Stimulated activated CD4-positive, alpha-beta T cell treated with anti-CD3 and anti-CD28 coated beads, Interleukin-2, amount 100 ng/mL, for 4 hours (primary cell): ENCODE measurements at places on chromosomes 6 and 20.

GRCh38 chr6:23591761-23592160 lies 534.3 kb upstream of the NRSN1 start:
- no peak for DNase-seq

GRCh38 chr6:154230393-154230792 lies 126.2 kb downstream of the IPCEF1 start:
- no peak for DNase-seq

DNA sequence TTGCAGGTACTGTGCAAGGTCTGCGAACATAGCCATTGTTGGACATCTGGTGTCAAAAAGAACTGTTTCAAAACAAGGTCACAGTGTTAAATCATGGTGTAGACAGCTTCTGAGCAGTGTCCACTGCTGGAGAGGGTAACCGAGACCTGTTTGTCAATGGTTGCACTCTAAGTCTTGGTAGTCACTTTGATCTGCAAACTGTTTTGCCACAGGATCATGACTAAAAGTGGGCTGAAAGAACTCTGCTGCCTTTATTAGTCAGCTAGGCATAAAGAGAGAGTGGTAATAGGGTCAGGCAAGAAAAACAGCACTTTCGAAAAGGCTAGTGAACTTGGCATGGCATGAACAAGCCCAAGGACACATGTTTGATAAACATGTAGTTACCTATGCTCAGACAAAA lies 552.3 kb upstream of the CITED2 start:
- DNase-seq, result no peak

- DNase-seq, result no peak
Measured at GRCh38 chr20:59102841-59103299, 60.3 kb upstream of the PRELID3B start.

DNA sequence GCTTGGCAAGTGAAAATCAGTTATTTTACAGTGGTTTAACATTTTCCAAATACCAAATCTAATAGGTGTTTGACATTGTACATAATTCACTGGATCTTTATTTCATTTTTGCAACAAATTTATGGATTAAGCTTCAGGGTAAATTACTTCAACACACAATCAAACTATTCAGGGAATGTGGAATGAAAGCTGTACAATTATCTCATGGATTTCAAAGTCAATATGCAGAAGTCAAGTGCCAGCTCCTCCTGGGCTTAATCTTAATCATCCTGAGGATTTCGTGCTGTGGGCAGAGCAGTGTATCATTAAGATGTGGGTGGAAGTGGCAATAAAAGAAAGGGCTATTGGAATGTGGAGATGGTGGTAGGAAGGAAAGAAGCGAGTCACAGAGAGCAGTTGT lies 548.8 kb downstream of the COL12A1 start:
- DNase-seq, result no peak

GRCh38 chr6:11042025-11042749 lies 1.9 kb downstream of the ELOVL2 start:
- no peak for DNase-seq

DNA sequence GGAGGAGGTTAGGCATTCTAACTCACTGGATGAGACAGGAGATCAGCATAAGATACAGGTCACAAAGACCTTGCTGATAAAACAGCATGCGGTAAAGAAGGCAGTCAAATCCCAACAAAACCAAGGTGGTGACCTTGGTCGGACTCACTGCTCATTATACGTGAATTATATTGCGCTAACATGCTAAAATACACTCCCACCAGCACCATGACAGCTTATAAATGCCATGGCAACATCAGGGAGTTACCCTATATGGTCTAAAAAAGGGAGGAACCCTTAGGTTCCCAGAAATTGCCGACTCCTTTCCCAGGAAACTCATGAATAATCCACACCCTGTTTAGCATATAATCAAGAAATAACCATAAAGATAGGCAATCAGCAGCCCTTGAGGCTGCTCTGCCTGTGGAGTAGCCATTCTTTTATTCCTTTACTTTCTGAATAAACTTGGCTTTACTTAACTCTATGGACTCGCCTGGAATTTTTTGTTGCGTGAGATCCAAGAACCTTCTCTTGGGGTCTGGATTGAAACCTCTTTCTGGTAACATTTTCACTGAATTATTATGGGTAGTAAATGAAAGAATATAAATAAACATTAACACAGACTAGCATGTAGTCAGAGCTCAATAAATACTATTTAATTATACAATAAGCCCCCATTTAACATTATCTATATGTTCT lies 3.0 kb upstream of the LAMA4 start:
- no peak for DNase-seq

GRCh38 chr6:47376930-47377329 lies 67.2 kb upstream of the TNFRSF21 start:
- DNase-seq, result no peak

- no peak for DNase-seq
Measured at GRCh38 chr6:112109262-112109661, 21.9 kb downstream of the FAM229B start.

- DNase-seq, result no peak
Measured at GRCh38 chr6:19811397-19812079, 25.6 kb upstream of the ID4 start.

DNA sequence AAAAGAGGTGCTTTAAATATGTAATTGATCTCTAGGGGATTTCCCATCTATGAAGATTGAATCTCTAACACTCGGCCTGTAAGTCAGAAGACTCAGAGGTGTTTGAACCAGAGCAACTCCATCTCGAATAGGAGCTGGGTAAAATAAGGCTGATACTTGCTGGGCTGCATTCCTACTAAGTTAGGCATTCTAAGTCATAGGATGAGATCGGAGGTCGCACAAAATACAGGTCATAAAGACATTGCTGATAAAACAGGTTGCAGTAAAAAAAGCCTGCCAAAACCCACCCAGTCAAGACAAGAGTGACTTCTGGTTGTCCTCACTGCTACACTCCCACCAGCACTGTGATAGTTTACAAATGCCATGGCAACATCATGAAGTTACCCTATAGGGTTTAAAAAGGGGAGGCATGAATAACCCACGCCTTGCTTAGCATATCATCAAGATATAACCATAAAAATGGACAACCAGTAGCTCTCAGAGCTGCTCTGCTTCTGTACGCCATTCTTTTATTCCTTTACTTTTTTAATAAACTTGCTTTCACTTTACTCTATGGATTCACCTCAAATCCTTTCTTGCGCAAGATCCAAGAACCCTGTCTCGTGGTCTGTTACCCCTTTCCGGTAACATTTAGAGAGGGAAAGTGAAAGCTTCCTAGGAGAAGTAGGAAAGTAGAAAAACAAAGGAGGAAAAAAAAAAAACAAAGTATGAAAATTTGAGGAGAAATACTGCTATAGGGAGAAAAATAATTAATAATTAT lies 129.7 kb upstream of the PHACTR1 start:
- DNase-seq, result no peak

- no peak for DNase-seq
Measured at GRCh38 chr20:10362674-10363073, 71.3 kb downstream of the MKKS start.

- DNase-seq, result peak; percentile 13
Measured at GRCh38 chr6:11538052-11538818, 686 bp downstream of the TMEM170B start.

- no peak for DNase-seq
Measured at GRCh38 chr6:19269341-19269898, 567.8 kb upstream of the ID4 start.

DNA sequence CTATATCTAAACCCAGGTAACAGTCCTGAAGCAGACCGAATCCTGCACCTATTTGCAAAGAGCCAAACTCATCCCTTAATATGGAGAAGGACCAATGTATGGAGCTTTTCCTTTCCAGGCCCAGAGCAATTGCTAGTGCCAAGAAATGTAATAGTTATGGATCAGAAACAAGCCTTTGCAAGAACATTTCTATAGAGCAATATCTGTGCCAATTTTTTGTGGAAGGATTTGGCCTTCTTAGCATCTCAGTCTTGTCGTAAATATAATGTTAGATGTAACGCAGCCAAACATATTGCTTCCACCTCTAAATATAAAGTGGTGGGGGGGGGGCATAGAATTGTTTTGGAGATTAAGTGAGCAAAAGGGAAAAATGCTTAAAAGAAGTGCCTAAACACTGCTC lies 2.7 kb downstream of the KIAA0408 start:
- no peak for DNase-seq

DNA sequence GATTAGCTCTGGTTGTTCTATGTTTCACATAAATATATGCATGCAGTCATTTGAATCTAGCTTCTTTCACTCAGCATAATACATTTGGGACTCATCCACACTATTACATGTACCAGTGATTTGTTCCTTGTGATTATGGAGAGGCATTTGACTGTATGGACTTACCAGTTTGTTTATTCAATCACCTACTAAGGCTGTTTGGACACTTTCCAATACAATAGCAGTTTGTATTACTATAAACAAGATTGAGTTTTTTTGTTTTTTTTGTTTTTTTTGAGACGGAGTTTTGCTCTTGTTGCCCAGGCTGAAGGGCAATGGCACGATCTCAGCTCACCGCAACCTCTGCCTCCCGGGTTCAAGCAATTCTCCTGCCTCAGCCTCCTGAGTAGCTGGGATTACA lies 109.8 kb upstream of the DST start:
- DNase-seq, result no peak

GRCh38 chr6:160042014-160042773 lies 73.3 kb downstream of the IGF2R start:
- DNase-seq, result no peak

DNA sequence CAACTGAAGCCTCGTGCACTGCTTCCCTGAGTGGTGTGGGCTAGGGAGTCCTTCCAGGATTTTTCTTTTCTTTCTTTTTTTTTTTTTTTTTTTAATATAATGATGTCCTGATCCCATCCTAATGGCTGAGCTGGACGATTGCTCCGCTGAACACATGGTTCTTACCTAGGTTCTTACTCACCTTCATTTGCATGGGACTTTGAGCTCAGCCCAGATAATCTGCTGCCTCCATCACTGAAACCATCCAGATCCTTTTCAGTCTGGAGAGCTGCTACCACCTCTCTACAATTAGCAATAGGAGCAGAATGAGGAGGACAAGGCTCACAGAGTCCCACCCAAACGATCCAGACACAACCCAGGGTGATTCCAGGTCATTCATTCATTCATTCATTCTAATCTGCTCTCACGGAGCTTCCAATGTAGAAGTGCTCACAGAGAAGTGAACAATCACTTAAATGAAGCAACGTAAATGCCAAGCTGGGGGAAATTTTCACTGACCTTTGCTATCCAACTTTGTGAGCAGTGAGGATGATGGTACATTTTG lies 246.3 kb upstream of the RREB1 start:
- DNase-seq, result no peak

GRCh38 chr20:50834599-50835005 lies 39.7 kb downstream of the BCAS4 start:
- no peak for DNase-seq

GRCh38 chr6:51753635-51754034 lies 333.8 kb downstream of the PKHD1 start:
- DNase-seq, result no peak

DNA sequence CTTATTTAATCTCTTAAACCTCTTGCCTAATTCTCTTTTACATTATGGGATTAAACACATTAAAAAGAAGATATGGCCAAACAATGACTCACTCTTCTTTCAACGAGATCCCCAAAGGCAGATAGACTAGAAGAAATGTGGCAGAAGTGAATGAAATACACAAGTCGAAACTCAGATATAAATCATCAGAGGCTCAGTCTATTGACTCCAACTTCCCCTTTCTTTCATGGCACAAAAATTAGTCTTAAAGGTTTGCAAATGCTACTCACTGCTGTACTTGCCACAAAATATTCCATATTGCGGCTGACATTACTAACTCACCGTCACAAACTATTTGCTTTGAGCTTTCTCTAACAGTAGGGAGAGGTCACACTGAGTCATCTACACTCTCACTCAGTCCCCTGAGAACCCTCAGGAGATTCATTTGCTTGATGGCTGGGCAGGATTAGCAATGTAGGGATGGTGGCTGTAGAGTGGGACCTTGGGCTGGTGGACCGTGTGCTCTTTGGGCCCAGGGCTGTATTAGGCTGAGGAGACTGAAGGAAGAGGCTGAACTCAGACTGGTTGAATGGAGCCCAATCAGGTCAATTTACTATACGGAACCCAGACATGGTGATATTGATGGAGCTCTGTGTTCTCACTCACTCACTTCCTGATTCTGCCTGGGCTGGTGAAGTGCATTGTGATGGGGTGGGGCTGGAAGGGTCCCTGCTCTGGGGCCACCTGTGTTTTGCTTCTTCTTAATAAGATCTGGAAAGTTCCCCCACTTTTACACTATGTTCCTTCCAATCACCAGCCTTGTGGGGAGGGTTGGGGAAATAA lies 42.8 kb upstream of the UBR2 start:
- DNase-seq, result no peak

GRCh38 chr6:135314543-135314942 lies 133.4 kb downstream of the MYB start:
- no peak for DNase-seq

DNA sequence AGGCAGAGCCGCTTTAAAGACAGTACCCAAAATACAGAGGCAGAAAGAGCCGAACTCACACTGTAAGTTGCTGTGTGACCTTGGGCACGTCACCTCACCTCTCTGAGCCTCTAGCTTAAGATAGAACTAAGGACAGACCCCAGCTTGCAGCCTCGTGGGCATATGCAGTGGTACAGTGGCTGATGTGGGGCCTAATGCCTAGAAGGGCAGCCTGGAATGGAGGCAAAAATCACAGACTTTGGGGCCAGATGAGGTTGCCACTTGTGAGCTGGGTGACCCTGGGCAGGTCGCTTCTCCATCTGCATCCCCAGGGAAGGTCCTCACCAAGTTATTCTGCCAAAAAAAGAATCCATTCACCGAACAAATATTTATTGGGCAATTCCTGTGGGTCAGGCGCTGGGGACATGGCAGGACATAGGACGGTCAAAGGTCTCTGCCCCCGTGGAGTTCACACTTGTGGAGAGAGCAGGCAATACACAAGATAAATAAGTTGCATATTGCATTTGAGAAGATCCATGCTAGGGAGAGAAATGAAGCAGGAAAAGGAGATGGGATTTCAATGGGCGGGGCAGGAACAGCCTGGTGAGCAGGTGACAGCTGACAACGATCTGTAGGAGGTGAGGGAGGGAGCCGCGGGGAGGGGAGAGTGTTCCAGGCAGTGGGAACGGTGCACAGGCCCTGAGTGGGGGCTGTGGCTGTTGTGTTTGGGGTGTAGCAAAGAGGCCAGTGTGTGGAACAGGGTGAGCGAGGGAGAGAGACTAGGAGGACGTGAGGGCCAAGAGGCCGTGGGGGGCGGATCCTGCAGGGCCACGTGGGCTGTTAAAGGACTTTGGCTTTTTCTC lies 115.2 kb downstream of the CEBPB start:
- DNase-seq, result no peak

GRCh38 chr6:111989743-111990142 lies 64.2 kb upstream of the CCN6 start:
- no peak for DNase-seq

DNA sequence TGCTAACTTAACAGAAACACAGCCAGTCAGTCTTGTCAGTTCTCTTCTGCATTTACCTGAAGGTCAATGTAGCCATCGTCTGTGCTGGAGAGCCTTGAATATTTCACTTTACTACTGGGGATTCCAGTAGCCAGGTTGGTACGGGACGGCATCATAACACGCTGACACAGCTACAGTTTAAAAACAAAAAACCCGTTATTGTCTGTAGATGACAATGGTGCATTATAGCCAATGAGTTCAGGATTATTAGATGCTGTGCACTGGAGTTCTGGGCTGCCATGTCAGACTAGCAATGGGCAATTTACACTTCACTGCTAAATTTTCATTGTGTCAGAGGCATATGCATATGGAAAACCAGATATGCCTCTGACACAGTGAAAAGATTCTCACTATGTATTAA lies 10.5 kb downstream of the PCNA start:
- DNase-seq, result no peak
